ENCODE measurements at places on chromosomes 1 and 21.

DNA sequence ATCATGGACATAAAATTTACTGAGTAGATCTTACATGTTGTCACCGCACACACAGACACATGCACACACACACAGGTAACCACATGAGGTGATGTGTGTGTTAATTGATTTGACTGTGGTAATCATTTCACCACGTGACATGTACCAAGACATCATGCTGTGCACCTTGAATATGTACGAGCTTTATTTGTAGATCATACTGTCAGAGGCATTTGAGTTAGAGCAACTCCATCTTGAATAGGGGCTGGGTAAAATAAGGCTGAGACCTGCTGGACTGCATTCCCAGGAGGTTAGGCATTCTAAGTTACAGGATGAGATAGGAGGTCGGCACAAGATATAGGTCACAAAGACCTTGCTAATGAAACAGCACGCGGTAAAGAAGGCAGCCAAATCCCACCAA, 31.7 kb upstream of the TRIM17 start:
- no peak for DNase-seq

GRCh38 chr1:205054013-205054412, 11.0 kb downstream of the CNTN2 start:
- no peak for DNase-seq

DNA sequence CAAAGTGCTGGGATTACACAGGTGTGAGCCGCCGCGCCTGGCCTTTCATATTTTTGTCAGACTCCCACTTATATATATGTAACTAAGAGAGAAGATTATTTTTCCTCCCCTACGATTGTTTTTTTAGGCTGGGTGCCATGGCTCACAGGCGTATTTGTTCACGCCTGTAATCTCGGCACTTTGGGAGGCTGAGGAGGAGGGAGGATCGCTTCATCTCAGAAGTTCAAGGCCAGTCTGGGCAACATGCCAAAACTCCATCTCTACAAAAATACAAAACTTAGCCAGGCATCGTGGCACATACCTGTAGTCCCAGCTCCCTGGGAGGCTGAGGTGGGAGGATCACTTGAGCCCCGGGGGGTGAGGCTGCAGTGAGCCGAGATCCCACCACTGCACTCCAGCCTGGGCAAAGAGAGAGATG, 23.9 kb upstream of the ITLN2 start:
- no peak for DNase-seq

- DNase-seq, result no peak
Observed at GRCh38 chr1:234745844-234746797, 136.1 kb upstream of the IRF2BP2 start.

- no peak for DNase-seq
Observed at GRCh38 chr1:219465212-219466093, 147.5 kb downstream of the ZC3H11B start.

- no peak for DNase-seq
Observed at GRCh38 chr1:1777950-1778662, at the start of gene NADK. NADK (minus strand) TSS chr1:1778470; CDS start chr1:1765406, 13,064 bp downstream.

GRCh38 chr1:28580722-28581530, 11.1 kb upstream of the RAB42 start:
- no peak for DNase-seq

DNA sequence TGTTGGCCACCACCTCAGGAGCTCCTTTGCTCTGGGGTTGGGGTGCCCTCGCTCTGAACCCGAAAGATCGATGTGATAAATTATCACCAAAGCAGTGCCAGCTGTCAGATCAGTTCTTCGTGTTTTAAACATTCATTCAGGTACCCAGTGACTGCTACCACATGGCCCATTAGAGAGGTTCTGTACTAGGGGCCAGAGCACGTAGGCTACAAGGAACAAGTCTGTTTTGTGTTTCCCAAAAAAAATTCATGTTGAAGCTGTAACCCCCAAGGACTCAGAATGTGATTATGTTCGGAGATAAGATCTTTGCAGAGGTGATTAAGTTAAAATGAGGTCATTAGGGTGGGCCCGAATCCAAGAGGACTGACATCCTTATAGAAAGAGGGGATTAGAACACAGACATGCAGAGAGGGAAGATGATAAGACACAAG, 526.9 kb downstream of the NPHP4 start:
- DNase-seq, result no peak

GRCh38 chr1:110309139-110309538, 30.0 kb upstream of the RBM15 start:
- no peak for DNase-seq

DNA sequence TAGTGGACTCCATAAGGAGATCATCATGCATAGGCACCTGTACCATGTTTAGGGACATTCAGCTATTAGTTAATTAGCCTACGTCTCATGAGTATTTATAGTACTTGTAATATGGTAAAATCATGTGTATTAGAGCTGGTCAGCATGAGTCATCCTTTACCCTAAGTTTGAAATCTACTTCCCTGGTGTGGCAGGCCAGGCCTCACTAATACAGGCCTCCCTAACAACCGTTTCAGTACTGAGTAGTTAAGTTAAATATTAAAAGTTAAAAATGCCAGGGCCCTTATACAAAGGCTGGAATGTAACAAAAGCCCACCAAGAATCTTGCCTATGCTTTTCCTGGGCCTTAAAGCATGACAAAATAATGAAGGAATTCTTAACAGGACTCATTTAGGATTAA, 356.3 kb upstream of the DPYD start:
- no peak for DNase-seq

- DNase-seq, result no peak
Observed at GRCh38 chr1:21669258-21670058, at the start of gene RAP1GAP. RAP1GAP (minus strand) TSS chr1:21669357; CDS start chr1:21620032, 49,325 bp downstream.

DNA sequence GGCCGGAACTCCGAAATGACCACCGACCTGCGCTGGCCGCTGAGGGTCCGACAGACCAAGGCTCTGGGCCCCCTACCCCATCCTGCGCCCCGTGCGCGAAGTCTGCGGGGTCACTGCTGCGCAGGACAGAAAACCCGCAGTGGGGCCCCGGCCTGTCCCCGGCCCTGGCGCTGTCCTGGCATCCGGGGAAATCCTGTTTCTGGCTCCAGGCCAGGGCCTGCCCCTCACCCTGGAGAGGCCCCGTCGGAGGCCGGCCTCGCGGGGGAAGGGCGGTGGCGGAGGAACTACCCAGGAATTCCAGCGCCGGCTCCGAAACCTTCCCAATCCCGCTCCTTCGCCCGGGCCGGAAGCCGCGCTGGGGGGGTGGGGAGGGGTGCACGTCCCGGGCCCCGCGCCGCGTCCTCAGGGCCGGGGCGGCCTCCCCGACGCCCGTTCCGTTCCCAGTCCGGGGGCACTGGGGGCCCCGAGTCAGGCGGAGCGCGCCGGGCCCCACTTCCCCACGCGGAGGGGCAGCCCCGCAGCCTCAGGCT, 77.0 kb downstream of the MORN1 start:
- no peak for DNase-seq

DNA sequence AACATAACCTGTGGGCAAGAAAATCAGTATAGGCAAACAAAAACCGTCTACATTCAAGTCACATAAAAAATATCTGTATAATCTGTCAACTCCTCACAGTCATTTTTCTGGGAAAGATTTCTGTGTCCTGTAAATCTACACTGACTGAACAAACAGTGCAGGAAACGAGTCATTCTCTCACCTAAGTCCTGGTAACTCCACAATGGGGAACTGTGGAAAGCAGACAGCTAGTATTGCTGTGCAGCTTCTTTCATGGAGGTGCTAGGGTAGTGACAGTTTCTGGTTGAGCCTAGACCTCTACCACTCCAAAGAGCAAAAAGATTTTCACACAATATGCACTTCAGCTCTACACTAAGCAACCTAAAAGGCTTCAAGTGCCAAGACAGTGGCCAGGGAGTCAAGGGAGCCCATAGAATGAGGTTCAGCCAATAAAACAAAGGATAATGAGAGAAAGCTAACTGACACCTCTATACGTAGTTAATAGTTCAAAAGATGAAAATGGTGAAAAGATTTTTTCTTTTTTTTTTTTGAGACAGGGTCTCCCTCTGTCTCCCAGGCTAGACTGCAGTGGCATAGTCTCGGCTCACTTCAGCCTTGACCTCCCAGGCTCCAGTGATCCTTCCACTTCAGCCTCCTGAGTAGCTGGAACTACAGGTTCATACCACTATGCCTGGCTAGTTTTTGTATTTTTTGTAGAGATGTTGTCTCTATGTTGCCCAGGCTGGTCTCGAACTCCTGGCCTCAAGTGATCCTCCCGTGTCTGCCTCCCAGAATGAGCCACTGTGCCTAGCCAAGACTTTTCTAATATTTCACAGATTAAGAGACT, 5.5 kb downstream of the PTP4A2 start:
- DNase-seq, result no peak

DNA sequence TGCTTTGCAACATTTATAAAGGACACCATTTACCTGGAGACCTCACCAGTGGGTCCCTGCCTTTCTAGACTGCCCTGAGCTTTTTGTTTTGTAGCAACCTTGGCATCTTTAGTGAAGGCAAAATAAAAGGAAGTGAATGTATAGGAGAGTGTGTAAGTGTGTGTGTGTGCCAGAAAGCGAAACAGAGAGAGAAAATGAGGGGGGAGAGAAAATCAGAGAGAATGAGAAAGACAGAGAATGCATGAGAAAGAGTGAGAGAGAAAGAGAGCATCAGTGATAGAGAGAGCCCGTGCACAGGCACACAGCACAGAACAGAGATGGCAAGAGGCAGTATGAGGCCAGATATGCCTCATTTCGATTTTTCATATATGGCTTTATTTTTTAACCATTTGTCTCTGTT, 57.5 kb downstream of the HSD3B1 start:
- DNase-seq, result no peak

- no peak for DNase-seq
Observed at GRCh38 chr1:200862713-200863415, 9.9 kb upstream of the GPR25 start.

GRCh38 chr1:201039876-201040275, 16.4 kb upstream of the KIF21B start:
- DNase-seq, result no peak

GRCh38 chr1:157487504-157487903, 64.8 kb downstream of the FCRL5 start:
- no peak for DNase-seq

DNA sequence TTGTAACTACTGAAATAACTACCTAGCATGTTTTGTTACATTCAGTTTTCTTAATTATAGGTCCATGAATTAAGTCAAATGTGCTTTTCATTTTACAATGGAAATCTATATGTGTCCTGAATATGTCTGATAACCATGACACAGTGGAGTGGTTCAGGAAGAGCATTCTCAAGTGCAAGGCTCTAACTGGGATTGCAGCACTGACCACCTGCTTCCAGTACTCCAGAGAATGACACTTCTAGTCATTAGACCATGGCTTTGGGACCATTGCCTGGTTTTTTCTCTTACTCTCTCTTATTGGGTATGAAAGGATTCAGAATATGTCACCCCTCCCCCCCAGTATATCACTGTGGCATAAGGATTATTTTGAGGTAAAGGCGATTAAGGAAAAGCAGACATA, 204.9 kb upstream of the CACYBP start:
- no peak for DNase-seq

DNA sequence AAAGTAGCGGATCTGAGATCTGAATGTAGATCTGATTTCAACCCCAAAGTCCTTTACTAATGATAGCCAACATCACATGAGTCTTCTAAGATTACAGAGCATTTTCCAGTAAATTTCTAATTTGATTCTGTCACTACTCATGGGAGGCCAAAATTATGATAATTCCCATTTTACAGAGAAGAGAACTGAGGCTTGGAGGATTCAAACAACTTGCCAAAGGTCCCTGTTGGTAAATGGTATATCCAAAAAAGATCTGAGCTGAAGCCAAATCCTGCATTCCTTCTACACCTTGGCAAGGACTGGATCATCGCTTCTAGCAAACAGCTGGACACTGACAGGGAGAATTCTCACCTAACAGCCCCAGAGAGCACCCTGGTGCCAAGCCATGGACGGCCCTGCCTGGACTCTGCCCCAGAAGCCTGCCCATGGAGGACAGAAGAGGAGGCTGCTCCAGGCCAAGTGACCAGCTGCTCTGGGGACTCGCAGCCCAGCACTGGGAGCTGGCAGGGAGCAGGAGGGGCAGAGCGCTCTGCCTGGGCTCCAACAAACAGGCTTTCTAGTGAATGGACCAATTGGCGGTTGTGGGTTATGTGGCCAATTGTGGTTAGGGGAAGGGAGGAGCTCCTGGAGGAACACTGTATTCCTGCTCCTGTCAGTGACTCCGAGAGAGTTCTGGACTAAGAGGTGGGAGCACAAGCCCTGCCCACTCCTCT, 6.4 kb upstream of the CSF1 start:
- no peak for DNase-seq

- DNase-seq, result no peak
Observed at GRCh38 chr1:180720753-180721152, 88.9 kb downstream of the XPR1 start.

GRCh38 chr1:160810486-160810885, 14.5 kb downstream of the LY9 start:
- no peak for DNase-seq

GRCh38 chr1:165772739-165773138, 4.1 kb upstream of the TMCO1 start:
- no peak for DNase-seq

GRCh38 chr1:63557365-63557987, 34.2 kb downstream of the EFCAB7 start:
- DNase-seq, result no peak

DNA sequence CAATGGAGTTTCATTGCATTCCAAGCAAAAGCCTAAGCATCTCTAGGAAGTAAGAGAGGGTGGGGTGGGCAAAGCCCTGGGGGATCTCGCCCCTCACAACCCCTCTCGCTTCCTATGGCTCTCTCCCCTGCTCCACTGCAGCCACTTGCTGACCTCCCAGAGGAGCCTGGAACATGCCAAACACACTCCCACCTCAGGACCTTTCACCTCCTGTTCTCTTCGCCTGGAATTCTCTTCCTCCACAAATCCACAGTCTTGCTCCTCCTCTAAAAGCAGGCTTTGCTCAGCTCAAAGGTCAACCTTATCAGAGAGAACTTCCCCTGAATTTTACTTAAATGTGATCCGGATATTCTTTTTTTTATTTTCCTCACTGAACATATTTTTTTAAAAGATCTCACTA, 20.9 kb upstream of the SRRM1 start:
- DNase-seq, result no peak

GRCh38 chr1:109768335-109768650, 4.6 kb upstream of the EPS8L3 start:
- no peak for DNase-seq

DNA sequence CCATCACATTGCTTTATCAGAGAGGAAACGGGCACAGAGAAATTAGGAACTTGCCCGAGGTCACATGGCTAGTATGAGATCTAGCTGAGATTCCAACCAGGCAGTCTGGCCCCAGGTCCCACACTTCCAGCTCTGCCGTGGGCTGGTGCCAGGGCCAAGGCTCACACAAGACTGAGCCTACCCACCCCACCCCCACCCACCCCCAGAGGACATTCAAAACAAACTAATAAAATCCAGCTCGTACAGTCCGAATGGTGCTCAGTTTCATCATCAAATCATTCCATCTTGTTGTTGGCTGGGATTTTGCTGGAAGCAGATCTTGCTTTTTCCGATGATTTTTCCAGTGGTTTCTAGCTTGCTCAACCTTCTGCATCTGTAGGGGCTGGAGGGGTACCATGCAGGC, 27.9 kb downstream of the MATN1 start:
- no peak for DNase-seq

- no peak for DNase-seq
Observed at GRCh38 chr1:113375878-113376277, 14.4 kb upstream of the MAGI3 start.
